ENCODE measurements at places on chromosomes 4 and X.
A peak's percentile ranks its signal among the peaks of the same experiment; 100 is the strongest.

DNA sequence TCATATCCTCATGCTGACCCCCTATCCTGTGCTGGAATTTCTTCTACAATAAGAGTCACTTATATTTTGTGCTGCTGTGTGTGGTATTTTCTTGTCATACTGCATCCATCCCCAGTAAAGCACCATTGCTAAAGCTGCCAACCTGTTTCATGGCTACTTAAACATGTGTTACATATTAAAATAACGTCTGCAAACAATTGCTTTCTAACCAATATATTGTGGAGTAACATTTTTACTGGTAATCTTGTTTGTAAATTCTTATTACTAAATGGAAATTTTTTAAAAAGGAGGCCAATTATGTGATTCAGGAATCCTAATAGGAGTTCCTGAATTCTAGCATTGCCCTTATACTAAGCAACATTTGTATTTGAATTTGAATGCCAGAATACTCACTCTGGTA lies 160.3 kb upstream of the VEGFC start:
- DNase-seq: no peak

GRCh38 chr4:26124753-26125321 lies 196.0 kb upstream of the RBPJ start:
- no peak for DNase-seq

DNA sequence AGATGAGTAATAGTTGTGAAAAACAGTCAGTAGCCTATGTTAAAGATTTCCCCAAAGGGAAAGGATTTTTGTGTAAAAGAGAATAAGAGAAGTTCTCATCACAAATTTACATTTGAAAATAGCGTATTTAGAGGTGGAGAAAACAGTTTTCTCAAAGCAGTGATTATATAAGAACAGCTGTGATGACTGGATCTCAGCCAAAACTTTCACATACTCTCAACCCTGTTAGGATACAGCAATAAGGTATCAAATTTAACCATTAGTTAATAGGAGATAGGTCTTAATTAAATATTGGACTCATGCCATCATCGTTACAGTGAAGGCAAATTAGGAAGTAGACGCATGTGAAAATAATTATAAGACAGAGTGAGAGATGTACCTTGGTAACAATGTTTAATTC lies 622.7 kb downstream of the PCDH18 start:
- DNase-seq: no peak

DNA sequence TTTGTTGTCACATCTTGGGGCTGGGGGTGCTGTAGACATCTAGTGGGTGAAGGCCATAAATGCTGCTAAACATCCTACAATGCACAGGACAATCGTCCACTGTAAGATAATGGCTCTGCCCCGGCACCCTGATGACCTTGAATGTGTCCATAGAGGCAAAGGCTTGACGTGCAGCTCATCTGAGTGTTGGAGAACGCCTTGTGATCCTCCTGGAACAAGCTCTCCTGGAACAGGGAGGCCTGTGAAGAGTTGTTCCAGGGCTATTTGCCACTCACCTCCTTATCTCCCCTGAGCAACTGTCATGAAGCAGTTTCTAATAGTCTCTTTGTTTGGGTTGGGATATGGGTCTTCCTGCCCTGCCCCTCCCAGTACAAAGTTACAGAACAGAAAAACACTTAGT lies 15.2 kb upstream of the PCYT1B start:
- no peak for DNase-seq

GRCh38 chr4:105709081-105709450 lies 482 bp downstream of the GSTCD start:
- no peak for DNase-seq

- DNase-seq: peak; percentile 1
These were observed 3.4 kb upstream of the USP53 start for GRCh38 chr4:119209077-119209476.

GRCh38 chr4:830601-831482 lies 4.9 kb upstream of the CPLX1 start:
- DNase-seq: no peak

DNA sequence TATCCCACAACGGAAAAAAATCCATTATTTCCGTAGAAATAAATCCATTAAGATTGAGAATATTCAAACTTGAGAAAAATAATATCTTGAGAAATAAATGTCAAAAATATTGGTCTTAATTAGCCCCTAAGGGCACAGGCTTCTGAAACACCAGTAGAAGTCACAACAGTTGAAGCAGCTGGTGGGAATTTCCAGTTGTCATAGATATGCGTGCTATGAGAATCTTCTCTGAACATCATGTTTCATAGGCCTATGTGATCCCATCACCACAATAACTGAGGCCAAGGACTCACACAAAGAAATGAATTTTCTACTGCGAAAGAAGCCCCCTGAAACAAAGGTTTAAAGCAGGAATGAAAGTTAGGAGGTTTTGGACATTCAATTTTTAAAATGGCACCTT lies 292.0 kb downstream of the DTHD1 start:
- no peak for DNase-seq

DNA sequence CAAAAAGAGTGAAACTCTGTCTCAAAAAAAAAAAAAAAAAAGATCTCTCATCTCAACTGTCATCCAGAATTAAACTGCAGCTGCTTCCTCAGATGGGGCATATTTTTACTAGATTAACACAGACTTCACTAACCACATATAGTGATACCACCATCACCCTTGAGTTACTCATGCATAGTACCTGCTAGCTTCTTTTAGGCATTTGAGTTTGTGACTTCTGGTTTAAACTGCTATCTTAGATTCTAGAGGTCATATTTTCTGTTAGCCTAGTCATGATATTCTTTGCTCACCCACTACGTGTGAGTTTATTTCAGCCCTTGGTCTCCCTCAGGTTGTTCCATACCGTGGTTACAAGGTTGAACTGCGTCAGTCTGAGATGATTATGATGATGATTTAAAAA lies 154.9 kb upstream of the BMP3 start:
- no peak for DNase-seq

- DNase-seq: no peak
These were observed 41.1 kb upstream of the PDLIM3 start for GRCh38 chr4:185576314-185576961.
